ENCODE measurements at places on chromosomes 12 and 14. TPM values are rescaled to one million over a fixed set of nuclear protein-coding genes. Genes with fewer than 3 reads are reported as not detected.

The PTPRB gene
- total RNA-seq = 2.4 TPM

The CNTN1 gene
- 0.66 TPM for total RNA-seq

The ZDHHC22 gene
- total RNA-seq = not detected

The ERBB3 gene
- 3.6 TPM for total RNA-seq

The PPFIBP1 gene
- 142 TPM for total RNA-seq

The EPYC gene
- not detected for total RNA-seq

The MUCL1 gene
- not detected for total RNA-seq

The KCNA1 gene
- not detected for total RNA-seq

The KLRC4 gene
- total RNA-seq = not detected

The GPRC5D gene
- total RNA-seq = 0.25 TPM

The ADSS1 gene
- 5.5 TPM for total RNA-seq

The TC2N gene
- total RNA-seq = 0.93 TPM

The PCNX1 gene
- total RNA-seq = 48.9 TPM

The RAB15 gene
- total RNA-seq = 2.6 TPM

The VWF gene
- total RNA-seq = 2.5 TPM

The TSPAN11 gene
- 0.26 TPM for total RNA-seq

The KLHDC1 gene
- 3.8 TPM for total RNA-seq

The ANKS1B gene
- total RNA-seq = 3.0 TPM

The SPX gene
- total RNA-seq = 0.25 TPM

The RFLNA gene
- total RNA-seq = 1.3 TPM

The SMCO2 gene
- 0.13 TPM for total RNA-seq

The LPAR5 gene
- total RNA-seq = not detected

The ASIC1 gene
- total RNA-seq = 1.4 TPM

The NPFF gene
- not detected for total RNA-seq

The TNFAIP2 gene
- total RNA-seq = 65.9 TPM

The REC8 gene
- total RNA-seq = 0.66 TPM

The MRPL51 gene
- 182 TPM for total RNA-seq

The BIN2 gene
- not detected for total RNA-seq

The PRR13 gene
- 28.5 TPM for total RNA-seq

Data from aortic smooth muscle cell (primary cell).